ENCODE measurements at places on chromosomes 1 and 21.

DNA sequence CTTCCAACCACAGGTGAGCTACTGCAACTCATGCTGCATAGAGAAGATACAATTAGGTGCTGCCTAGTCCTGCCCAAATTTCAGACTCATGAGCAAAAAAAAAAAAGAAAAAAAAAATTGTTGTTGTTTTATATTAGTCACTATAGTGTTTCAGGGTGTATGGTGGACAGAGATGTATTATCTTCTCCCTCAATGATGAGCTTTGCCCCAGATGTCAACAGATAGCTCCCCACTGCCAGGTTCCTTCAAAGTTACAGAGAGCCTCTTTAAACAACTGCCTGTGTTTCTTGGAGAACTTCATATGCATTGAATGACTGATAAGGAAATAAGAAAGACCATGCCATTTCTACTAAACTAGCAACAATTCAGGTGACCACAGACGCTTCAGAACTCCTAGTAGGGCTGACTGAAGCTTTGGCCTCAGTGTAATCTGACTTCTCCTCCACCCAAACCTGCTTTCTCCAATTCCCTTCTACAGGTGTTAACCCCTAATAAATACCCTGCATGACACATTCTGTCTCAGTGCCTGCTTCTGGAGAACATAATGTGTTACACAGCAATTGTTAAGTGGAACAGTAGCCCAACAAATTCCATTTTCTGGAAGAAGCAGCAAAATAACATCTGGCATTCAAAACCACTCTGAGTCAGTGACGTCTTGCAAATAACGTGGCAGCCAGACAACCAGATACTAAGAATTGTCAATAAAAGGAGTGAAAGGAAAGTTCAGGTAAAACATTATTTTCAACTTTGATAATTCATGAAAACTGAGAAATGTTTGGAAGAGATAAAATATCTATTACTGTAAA, 147.7 kb downstream of the CDC42BPA start:
- DNase-seq, result peak; percentile 90

- DNase-seq, result no peak
Measured at GRCh38 chr1:10324627-10325026, 74.2 kb upstream of the PGD start.

DNA sequence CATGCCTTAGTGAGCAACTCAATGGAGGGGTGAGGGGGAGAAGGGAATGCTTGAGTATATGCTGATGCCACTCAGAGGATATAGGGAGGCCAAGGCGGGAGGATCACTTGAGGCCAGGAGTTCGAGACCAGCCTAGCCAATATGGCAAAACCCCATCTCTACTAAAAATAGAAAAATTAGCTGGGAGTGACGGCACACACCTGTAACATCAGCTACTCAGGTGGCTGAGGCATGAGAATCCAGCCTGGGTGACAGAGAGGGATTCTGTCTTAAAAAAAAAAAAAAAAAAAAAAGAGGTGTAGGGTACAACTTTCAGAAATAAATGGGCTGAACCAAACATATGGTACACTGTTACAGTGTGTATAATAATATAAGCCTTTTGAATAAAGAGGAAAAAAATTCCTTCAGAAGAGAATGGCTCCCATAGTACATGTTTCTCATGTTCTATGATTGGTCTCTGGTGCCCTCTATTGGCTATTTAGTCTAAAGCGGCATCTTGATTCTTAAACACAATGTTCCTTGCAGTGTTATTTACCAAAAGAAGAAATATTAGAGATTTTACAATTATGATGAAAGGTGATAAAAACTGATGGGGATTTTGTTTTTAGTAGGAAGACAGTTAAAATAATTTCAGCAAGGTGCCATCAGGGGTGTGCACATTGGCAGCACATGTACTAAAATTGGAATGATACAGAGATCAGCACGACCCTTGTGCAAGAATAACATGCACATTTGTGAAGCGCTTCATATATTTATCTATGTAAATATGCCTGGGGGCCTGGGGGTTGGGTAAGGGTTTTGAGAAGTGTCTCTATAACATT, 109.8 kb downstream of the PATJ start:
- peak; percentile 92 for DNase-seq

DNA sequence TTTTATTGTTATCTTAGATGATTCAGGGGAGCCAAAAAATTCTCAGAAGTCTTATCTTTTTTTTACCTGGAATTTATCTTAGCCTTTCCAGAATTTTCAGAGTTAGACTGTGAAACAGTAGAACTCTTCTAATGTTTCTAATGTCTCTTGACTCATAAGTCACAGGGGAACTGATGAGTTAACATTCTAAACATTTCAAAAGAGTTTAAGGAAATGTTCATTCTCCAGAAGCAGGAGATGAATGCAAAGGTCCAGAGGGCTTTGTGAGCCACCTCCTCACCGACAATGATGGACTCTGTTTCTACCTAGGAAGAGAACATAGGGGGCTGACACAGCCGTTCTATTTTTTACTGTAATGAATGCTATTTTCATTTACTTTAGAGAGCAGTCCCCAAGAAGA, 157.5 kb downstream of the BRINP2 start:
- DNase-seq, result no peak

DNA sequence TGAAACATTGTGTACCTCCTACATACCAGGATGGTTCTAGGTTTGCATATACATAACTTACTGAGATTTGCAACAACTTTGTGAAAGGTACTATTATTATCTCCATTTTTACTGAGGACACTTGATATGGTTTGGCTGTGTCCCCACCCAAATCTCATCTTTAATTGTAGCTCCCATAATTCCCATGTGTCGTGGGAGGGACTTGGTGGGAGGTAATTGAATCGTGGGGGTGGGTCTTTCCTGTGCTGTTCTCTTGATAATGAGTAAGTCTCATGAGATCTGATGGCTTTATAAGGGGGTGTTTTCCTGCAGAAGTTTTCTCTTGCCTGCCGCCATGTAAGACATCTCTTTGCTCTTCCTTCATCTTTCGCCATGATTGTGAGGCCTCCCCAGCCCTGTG, 40.1 kb downstream of the IGSF21 start:
- DNase-seq, result no peak

- no peak for DNase-seq
Measured at GRCh38 chr1:94324178-94324544, 86.8 kb upstream of the ARHGAP29 start.

DNA sequence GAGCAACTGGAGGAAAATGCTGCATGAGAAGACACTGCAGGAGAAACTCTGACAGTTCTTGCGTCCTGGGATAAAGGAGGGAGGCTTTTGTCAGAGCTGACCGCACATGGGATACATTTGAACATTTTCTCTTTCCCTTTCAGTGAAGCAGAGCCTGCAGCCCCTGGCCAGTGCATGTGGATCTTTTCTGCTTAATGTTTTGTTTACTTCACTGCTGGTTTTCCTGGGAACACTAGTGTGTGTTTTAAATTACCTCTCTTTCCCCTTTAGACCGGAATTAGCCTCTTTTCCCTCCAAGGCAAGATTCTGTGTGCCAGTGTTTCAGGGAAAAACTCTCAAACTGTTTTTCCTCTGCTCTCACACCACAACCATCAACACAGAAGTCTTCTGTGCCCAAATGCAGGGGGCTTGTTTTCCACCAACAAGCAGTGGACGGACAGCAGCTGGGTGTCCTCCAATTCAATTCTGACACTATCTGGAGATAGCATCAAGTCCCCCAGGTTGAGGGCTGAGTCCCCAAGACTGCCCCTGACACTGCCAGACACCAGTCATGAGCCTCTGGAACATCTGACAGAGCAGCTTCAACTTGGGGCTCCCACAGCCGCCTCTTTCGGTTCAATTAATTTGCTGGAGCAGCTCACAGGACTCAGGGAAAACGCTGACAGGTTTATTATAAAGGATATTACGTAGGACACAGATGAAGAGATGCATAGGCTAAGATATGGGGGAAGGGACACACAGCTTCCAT, 136.2 kb downstream of the RHOU start:
- no peak for DNase-seq

GRCh38 chr1:229781453-229781852, 155.4 kb downstream of the URB2 start:
- no peak for DNase-seq

DNA sequence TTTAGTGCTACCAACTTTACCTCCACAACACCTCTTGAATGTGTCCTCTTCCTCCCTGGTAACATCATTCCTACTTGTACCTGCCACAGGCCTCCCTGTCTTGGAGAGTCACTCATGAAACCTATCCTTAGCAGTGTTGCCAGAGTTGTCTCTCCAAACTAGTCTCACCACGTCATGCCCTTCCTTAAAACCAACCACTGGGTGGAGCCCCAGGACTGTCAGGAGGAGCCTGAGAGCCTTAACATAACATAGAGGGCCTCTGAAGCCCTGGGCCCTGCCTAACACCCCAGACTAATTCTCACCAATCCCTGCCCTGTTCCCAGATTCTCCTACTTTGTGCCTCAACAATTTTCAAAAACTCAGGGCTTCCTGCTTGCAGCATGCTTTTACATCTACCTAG, 65.3 kb downstream of the ZNF697 start:
- DNase-seq, result peak; percentile 77

GRCh38 chr1:153592748-153593147, 20.2 kb downstream of the S100A16 start:
- DNase-seq, result no peak

- DNase-seq, result no peak
Measured at GRCh38 chr1:220926146-220926545, 46.9 kb downstream of the HLX start.

DNA sequence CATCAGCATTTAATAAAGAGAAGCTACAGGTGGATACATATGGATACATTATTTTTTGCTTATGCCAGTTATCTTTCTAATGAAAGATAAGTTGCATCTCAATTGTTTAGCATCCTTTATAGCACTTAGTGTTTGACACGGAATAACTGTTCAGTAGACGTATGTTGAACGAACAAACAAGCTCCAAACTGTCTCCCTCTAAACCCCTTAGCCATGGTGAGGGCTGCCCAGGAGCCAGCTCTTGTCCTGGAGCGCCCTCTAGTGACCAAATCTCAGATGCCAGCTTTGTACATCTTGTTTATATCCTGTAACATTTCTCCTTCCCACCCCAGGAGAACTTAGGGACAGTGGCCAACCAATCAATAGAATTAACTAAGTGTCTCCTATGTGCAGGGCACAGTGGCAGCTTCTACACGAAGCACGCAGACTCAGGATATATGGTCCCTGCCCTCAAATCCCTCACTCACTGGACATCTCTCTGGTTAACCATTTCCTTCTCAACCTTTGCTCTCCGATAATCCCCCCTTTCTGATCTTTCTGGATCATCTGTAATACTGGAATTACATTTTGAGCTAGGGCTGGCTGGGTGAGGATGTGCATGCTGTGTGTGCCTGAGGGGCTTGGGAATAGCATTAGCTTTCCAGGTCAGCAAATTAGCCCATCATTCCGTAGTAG, 22.9 kb downstream of the KCNA10 start:
- DNase-seq, result peak; percentile 89

GRCh38 chr1:86502721-86503405, 34.1 kb downstream of the CLCA1 start:
- no peak for DNase-seq

DNA sequence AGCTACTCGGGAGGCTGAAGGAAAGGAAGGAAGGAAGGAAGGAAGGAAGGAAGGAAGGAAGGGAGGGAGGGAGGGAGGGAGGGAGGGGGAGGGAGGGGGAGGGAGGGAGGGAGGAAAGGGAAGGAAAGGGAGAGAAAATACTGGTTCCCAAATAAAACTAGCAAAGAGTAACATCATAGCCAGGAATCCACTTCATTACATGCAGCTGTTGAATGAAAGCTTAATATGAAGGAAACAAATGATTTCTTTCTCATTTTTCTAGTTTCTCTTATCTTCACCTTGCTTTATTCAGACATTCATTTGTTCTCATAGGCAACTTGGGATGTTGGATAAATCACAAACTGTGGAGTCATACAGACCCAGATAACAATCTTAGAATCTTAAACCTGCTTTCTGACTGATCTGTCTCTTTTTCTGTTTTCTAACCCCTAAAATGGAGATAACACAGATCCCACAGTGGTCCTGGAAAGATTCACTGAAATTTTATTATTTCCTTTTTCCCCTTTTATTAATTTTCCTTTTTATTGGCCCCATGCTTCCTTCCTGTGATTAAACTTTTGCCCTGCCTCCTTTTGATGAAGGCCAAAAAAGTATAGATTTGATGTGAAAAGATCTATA, 52.5 kb upstream of the USH2A start:
- DNase-seq, result no peak

DNA sequence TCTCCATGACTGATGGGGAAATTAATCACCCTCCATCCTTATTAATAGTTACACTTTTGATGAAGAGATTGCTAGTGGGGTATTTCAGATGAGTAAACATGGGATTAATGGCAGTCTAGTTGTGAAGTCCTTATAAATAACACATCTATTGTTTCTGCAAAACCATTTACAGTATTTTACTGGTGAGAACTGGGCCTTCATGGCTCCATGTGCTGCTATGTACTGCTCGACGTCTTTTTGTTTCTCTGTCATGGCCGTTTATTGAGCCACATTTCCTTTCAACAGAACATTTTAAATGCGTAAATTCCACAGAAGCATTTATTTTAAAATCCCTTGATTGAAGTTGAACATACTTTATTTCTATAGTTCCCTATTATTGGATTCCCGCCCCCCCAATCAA, 34.5 kb downstream of the SPEN start:
- DNase-seq, result no peak

- no peak for DNase-seq
Measured at GRCh38 chr1:241598249-241598648, 41.9 kb downstream of the CHML start.

- DNase-seq, result peak; percentile 85
Measured at GRCh38 chr1:94805912-94806311, 14.2 kb upstream of the SLC44A3 start.

DNA sequence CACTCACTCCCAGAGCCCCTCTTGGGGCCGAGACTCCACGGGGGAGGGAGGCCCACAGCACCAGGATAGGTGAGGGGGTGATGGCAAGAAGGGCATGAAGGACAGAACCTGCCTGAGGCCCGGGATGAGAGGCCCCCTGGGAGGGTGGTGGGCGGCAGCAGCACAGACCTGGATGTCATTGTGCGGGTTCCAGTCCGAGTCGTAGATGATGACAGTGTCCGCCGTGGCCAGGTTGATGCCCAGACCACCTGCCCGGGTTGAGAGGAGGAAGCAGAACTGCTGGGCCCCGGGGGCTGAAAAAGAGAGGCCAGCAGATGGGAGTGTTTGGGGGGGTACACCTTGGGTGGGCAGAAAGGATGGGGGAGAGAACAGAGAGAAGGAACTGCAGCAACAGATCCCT, 50.1 kb downstream of the CHD5 start:
- DNase-seq, result no peak

GRCh38 chr1:221669441-221669840, 72.4 kb downstream of the DUSP10 start:
- no peak for DNase-seq

- no peak for DNase-seq
Measured at GRCh38 chr1:174815036-174815435, 184.7 kb upstream of the CACYBP start.
